ENCODE measurements at places on chromosomes 7 and 10.
A peak's percentile ranks its signal among the peaks of the same experiment; 100 is the strongest.

DNA sequence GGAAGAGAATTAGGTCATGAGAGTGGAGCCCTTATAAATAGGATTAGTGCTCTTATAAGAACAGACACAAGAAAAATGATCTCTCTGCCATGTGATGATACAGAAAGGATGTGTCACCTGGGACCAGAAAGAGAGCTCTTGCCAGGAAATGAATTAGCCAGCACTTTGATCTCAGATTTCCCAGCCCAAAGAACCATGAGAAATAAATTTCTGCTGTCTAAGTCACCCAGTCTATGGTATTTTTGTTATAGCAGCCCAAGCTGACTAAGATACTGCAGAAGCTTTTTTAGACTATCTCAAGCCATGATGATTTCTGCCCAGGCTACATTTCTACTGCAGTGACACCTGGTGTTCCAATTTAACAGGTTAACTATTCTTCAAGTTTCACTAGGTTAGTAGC lies 84.8 kb downstream of the RSU1 start:
- DNase-seq, result no peak

GRCh38 chr10:85547460-85548023 lies 819.1 kb downstream of the GRID1 start:
- no peak for DNase-seq

- DNase-seq, result no peak
Observed at GRCh38 chr7:22157552-22157951, 199.4 kb downstream of the RAPGEF5 start.

DNA sequence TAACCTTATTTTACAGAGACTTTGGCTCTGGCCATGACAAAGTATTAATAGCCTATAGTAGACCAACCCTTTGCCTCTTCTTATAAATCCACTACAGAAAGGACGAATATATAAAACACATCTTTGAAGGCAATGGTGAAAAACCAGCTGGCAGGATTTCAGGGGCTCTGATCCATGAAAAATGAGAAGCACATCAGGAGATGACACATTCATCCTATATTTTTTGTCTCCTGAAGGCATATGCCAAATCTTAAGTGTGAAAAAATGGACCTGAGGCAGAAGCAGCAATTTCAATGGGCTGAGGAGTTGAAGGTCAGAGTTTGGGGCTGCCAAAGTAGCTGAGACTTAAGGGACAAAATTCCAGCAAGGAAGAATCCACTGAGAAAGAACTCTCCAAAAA lies 14.4 kb downstream of the RNF216 start:
- no peak for DNase-seq

GRCh38 chr10:119535837-119536507 lies 6.5 kb downstream of the RGS10 start:
- DNase-seq, result no peak

- DNase-seq, result no peak
Observed at GRCh38 chr10:3605882-3606281, 179.1 kb downstream of the KLF6 start.

DNA sequence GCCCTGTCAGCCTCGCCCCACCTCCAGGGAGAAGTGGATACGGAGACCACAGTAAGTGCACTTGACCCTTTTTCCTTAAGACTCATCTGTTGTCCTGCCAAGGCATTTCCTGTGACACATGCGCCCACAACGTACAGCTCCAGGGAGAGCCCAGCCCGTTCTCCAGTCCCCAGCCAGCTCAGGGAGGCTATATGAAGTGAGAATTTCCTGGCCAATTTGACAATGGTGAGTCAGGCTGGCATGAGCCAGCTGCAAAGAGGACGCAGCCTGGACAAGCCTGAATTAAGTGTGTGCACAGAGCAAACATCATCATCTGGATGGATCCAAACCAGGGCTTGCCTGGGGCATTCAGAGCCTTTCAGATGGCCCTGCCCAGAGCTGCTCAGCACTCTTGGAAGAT lies 244.8 kb downstream of the KCNMA1 start:
- peak; percentile 82 for DNase-seq

DNA sequence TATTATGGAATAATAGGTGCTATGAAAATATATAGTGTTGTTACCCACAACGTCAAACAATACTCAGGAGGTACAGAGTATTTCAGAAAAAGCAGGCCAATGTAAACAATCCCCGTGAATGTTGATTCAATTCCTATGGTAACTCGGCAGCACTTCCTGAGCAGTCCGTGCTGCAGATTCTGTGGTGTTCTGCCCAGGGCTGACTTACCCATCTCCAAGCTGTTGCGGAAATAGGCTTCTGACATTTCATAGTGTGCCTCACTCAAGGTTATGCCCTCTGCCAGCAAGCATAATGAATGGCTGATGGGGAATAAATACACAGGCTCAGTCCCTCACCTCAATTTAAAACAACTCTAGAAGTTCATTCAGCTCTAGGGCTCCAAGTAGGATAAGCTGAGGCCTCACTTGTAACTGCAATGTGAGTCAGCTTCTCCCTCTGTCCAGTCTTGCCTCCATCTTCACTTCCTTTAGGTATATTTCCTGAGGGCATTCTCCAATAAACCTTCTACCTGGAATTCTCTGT lies 177.6 kb downstream of the GNAI1 start:
- peak; percentile 89 for DNase-seq

- DNase-seq, result no peak
Observed at GRCh38 chr10:91434041-91434440, 23.9 kb downstream of the HECTD2 start.

DNA sequence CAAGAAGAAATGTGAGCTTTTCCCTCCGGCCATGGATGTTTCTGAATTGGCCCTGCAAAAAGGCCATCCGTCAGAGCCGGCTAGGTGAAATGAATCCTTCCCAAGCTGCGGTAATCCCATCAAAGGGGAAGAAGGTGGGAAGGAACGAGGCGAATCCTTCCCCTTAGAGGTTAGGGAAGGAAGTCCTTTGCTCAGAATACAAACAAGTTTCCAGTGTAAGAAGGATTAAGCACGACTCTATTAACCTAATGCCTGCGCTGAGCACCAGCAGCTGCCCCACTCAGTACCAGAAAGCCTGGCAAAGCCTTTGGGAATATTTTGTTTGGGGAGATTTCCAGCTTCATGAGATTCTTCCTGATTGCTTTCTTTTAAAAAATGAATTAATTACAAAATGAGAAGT lies 42.8 kb downstream of the CLRN3 start:
- DNase-seq, result no peak

DNA sequence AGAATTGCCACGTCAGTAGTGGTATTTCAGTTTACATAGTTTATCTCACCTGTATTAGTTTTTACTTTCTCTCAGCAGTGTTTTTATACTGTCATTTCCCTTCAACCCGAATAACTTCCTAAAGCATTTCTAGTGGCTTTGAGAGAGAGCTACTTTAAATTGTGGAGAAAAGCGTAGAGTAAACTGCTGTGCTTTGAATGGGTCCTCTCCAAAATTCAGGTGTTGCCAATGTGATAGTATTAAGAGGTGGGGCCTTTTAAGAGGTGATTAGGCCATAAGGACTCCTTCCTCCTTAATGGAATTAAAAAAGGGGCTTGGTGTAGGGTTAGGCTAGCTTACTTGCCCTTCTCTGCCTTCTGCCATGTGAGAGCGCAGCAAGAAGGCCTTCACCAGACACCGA lies 98.4 kb downstream of the LCOR start:
- no peak for DNase-seq

GRCh38 chr7:107230334-107230733 lies 61.5 kb downstream of the HBP1 start:
- no peak for DNase-seq

DNA sequence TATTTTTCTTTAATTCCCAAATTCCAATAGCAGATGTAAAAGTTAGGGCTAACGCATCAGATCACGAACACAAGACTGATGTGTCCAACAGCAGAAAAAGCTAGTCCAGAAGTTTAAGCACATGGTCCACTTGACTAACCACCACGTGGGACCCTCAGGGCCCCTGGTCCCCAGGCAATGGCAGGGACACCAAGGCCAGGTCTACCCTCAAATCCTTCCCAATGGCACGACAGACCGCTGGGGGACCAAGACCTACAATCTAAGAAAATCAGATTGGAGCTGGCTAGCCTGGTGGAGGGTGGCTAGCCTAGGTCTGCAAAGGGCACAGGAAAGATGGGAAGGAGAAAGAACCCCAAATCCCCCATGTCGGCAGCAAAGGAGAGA lies 1.5 kb downstream of the GIGYF1 start:
- DNase-seq, result no peak

DNA sequence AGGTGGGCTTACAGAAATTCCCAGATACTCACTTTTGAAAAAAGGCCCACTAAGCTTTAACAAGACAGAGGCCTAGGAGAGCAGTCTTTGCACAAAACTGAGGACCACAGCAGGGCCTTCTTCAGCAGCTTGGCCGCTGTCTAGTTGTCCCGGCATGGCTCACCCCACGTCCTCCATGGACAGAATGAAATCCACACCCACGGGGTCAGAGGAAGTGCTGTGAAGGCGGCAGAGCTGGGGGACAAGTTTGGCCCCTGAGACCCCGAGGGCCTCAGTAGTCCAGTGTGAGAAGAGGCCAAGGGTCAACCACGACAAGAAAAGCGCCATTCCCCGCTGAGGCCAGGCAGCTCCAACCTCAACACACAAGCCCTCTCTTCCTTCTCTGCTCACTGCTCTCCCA lies 78.9 kb downstream of the ZRANB1 start:
- no peak for DNase-seq

GRCh38 chr7:96084881-96085553 lies 236.9 kb downstream of the SLC25A13 start:
- no peak for DNase-seq

- DNase-seq, result peak; percentile 69
Observed at GRCh38 chr10:127041552-127041951, 136.3 kb downstream of the DOCK1 start.

All from fibroblast of the conjunctiva (primary cell).